ENCODE measurements at places on chromosomes 7 and 10. TPM values are rescaled to one million over a fixed set of nuclear protein-coding genes. Genes with fewer than 3 reads are reported as not detected.

DNA sequence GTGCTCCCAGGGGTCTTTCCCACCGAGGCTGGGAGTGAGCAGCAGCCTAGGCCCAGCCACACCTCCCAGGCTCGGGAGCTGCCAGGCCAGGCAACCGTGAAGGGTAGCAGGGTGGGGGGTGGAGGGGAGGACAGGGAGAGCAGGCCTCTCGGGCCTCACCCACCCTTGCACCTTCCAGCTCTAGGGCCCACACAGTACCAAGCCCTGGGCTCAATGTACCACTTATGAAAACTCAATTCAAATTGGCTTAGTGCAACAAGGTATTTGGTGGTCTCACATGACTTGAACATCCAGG lies 127.4 kb downstream of the FAM53B start:
- no peak for DNase-seq

DNA sequence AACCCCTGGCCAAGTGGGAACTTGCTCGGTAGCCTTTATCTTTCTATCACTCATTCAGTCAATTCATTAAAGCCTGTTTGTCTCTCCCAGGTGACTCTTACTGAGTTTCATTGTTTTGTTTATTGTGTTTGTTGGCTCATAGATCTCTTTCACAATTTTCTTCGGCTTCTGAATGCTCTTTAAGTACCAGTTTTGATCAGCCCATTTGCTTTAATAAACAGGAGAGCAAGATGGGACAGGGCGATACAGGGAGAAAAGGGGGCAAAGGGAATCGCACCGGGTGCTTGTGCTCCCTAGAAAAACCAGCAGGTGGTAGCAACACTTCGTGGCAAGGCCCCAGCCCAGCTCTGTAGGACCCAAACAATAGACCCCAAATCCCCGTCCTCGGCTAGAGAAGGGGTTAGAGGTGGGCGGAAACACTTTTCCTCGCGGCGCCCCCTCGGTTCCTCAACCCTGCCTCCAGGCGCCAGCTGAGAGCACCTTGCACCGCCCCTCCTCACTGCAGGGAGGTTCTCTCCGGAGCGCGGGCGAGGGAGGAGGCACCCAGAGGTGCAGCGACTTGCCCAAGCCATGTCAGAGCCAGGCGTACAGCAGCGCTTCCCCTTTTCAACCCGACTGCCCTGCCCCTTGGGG lies 1.0 kb upstream of the EPHB6 start:
- peak; percentile 98 for DNase-seq

GRCh38 chr7:69906283-69906995 lies 308.2 kb downstream of the AUTS2 start:
- DNase-seq = no peak

GRCh38 chr7:50497068-50497642 lies 47.0 kb upstream of the FIGNL1 start:
- no peak for DNase-seq

GRCh38 chr7:13414661-13415107 lies 574.8 kb downstream of the ETV1 start:
- no peak for DNase-seq

- DNase-seq = no peak
These were observed 51.1 kb upstream of the ZNF107 start for GRCh38 chr7:64614812-64615211.

- DNase-seq = peak; percentile 95
These were observed at the start of gene HOXA13 for GRCh38 chr7:27199849-27200760. HOXA13 (minus strand) TSS chr7:27200091; CDS start chr7:27200077, 14 bp downstream.

DNA sequence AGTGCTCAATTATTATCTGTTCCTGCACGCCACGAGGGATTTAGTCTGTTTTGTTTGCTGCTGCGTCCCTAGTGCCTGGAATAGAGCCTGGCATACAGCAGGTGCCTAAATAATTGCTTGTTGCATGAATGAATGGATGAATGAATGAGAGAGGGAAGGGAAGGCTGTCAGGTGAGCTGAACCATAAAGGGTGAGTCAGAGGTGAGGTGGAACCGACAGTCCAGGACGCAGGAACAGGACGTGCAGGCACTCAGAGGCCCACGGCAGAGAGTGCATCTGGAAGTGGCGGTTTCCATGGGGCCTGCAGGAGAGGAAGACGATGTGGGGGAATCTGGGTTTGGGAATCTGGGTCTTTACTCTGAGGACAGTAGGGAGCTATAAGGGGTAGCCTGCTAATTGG lies 17.7 kb upstream of the PPIF start:
- DNase-seq = no peak

DNA sequence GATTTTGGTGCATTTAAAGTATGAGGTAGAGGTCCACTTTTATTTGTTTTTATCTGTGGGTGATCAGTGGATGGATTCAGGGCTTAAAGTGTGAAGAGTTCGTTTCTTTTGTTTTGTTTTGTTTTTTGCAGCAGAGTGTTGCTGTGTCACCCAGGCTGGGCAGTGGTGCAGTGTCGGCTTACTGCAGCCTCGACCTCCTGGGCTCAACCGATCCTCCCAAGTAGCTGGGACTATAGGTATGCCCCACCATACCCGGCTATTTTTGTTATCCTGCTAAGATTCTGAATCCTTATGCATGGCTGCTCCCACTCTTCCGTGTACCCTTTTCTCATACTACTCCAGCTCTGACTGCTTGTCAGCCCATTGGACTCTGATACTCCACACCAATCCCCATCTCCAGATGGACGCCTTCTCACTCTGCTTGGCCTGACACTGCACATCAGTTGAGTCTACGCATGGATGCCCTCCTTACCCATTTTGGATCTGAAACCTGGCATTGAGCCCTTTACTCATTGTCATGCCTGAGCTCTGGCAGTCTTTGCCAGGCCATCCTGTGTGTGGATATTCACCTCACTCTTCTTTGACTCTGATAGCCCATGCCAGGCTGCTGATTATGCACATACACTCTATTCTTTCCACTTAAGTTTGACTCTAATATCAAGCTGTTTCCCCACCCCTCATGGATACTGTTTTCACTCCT lies 119.5 kb downstream of the CCSER2 start:
- DNase-seq = no peak

- DNase-seq = no peak
These were observed 734.4 kb downstream of the PARD3 start for GRCh38 chr10:34080485-34081346.

- no peak for DNase-seq
These were observed 174.7 kb upstream of the TCF7L2 start for GRCh38 chr10:112775381-112775780.

DNA sequence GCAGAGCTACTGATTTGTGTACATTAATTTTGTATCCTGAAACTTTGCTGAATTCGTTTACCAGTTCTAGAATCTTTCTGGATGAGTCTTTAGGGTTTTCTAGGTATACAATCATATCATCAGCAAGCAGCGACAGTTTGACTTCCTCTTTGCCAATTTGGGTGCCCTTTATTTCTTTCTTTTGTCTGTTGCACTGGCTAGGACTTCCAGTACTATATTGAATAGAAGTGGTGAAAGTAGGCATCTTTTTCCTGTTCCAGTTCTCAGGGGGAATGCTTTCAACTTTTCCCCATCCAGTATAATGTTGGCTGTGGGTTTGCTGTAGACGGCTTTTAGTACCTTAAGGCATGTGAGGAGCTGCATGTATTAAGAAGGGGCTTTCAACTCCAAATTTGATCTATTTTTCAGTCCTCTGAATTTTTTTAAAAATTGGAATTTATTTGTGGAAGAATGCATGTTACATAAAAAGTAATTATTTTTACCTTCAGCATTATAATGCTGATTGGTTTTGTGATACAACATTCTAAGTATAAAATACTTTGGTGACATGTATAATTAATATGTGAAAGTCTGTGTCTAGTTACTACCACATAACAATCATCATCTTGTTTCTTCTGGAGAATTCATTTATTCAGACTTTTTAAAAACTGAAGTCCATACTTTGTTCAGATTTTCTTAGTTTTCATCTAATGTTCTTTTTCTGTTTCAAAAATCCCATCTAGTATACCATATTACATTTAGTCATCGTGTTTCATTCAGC lies 49.6 kb downstream of the CPED1 start:
- DNase-seq = no peak

DNA sequence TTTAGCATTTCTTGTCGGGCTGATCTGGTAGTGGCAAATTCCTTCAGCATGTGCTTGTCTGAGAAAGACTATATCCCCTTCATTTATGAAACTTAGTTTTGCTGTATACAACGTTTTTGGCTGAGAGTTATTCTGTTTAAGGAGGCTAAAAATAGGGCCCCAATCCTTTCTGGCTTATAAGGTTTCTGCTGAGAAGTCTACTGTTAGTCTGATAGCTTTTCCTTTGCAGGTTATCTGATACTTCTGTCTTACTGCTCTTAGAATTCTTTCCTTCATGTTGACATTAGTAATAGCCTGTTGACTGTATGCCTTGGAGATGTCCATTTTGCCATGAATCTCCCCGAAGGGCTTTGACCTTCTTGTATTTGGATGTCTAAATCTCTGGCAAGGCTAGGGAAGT lies 9.9 kb downstream of the CASP7 start:
- DNase-seq = no peak

DNA sequence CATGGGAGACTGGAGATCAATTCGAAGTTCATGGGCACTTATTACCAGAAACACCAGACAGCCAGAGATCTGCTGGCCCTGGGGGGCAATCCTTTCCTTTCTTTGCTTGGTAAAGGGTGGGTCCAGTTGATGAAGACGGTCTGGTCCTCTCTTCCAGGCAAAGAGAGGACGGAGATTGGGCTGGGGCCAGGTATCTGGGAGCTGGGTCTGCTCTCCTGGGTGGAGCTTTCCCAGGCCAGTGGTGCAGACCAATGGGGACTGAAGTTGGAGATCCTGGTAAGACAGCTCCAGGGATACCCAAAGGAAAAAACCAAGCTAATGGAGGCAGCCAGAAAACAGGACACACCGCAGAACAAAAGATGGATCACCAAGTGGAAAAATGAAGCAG lies 18.3 kb downstream of the NOD1 start:
- DNase-seq = no peak

- peak; percentile 77 for DNase-seq
These were observed 20.9 kb upstream of the CYP26C1 start for GRCh38 chr10:93039721-93040120.

GRCh38 chr10:27826369-27826768 lies 80.8 kb upstream of the MKX start:
- no peak for DNase-seq

GRCh38 chr7:118902600-118902999 lies 678.1 kb downstream of the ANKRD7 start:
- DNase-seq = no peak

GRCh38 chr10:127880557-127880956 lies 12.2 kb downstream of the CLRN3 start:
- no peak for DNase-seq

GRCh38 chr10:126087796-126088505 lies 191.6 kb downstream of the FANK1 start:
- DNase-seq = no peak

GRCh38 chr7:137970253-137970975 lies 31.5 kb downstream of the CREB3L2 start:
- DNase-seq = peak; percentile 84

DNA sequence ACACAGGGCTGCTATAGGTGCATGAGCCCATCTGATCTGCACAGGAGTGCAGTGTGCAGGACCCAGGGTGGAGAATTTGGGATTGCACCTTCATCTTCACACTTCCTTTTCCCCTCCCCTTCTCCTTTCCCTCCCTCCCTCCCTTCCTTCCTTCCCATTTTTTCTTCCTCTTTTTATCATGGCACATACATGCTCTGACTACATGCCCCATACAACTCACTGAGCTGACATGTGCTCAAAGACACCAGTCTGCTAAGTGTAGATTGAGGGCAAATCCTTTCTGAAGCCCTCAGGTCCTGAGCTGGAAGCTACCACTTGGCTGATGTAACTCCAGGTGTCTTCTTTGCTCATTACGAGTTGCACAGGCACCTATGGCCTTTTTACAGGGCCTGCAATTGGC lies 365.3 kb upstream of the ZNF32 start:
- DNase-seq = no peak

DNA sequence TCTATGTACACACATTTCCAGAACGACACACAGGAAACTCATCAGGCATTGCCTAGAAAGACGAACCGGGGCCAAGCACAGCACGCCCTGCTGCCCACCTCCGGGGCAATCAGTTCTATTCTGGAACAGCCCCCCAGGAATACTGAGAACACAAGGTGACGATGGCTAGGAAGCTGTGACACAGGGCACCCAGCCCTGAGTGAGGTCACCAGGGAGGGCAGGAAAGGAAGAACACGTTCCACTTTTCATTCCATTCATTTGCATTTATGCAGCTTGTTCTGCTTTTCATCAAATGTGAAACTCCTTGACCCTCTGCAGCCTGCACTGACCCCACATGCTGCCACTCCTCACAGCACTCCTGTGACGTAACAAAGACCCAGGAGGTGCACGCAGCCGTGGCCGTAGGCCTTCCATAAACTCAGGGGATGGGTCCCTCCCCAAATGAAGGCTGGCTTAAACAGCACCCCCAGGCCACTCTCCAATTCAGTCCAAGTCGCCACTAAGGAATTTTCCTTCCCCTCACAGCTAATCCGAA lies 28.9 kb downstream of the MAD1L1 start:
- peak; percentile 53 for DNase-seq

DNA sequence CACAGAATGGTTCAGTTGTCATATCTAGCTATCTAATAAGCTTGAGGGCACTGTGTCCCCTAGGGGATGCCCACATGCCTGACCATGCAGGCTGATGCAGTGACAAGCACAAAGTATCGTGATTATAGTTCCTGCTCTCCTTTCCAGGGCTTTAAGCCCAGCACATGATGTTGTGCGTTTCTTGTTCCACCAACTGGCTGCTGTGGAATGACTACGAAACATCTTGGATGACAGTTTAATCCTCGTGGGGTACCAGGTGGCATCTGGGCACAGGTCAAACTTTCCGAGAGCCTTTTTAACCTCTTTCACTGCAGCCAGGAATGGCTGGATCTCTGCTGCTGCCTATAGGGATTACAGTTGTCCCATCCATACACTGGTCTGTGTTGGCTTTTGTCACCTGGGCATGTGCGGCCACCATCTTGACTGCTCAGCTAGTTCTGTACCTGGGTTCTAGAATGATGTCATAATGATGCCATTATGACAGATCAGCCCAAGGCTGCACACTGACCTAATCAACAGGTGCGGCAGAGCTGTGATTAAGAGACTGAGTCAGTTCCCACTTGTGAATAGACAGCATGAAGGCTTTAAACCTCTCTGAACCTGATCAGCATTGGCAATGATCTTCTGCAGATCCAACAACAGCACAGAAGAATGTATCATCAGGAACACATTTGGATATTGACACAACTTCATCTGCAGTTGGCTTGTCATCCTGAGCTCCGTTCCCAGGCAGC lies 144.1 kb downstream of the DLG5 start:
- DNase-seq = no peak

PRF1 gene
- not detected for total RNA-seq

GIGYF1 gene
- total RNA-seq = 29.3 TPM

HTRA1 gene
- 413 TPM for total RNA-seq

SPDYE2 gene
- not detected for total RNA-seq

PARG gene
- total RNA-seq = 30.6 TPM

ELAPOR2 gene
- 4.0 TPM for total RNA-seq

PRKCQ gene
- total RNA-seq = not detected

PLCE1 gene
- total RNA-seq = 6.2 TPM

OPN1SW gene
- not detected for total RNA-seq

ZNF727 gene
- 0.29 TPM for total RNA-seq

ZNF487 gene
- total RNA-seq = 8.3 TPM

CPEB3 gene
- total RNA-seq = 1.2 TPM

Measured in osteoblast (primary cell).